ENCODE measurements at places on chromosomes 13 and 19. TPM values are rescaled to one million over a fixed set of nuclear protein-coding genes. Genes with fewer than 3 reads are reported as not detected.

Gene CACNG6
- total RNA-seq: not detected

DNA sequence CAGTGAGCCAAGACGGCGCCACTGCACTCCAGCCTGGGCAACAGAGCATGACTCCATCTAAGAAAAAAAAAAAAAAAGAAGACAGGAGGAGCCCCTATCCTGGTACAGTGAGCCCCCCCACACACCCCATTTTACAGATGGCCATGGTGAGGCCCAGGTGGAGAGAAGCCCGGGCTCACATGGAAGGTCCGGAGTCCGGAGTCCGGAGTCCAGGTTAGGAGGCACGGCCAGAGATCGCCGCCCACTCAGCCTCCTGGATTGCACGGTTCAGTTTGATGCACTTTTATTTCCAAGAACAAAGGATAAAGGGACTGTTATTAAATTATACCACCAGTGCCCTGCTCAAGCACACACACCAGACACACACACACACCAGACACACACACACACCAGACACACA, 11.3 kb upstream of the BTBD2 start:
- DNase-seq: no peak

Gene CYP4F2
- total RNA-seq: not detected

Gene CSNK1G2
- 47.2 TPM for total RNA-seq

GRCh38 chr19:33653684-33654083, 31.9 kb downstream of the CHST8 start:
- DNase-seq: no peak

DNA sequence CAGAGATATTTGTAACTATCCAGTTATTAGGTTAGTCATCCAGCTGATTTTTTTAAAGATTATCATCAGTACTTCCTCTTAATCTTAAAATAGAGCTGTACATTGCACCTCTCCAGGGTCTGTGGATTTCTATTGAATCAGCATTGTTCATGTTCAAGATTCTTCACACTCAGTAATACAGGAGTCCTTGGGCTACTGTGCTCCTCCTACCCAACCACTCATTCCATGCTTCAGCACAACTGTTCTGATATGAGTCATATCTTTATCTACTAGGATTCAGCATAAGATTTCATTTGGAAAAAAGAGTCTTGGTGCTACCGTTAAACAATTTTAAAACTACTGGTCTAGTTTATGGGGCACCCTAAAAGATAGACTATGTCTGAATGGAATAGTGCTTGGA, 357.8 kb downstream of the DCT start:
- DNase-seq: no peak

DNA sequence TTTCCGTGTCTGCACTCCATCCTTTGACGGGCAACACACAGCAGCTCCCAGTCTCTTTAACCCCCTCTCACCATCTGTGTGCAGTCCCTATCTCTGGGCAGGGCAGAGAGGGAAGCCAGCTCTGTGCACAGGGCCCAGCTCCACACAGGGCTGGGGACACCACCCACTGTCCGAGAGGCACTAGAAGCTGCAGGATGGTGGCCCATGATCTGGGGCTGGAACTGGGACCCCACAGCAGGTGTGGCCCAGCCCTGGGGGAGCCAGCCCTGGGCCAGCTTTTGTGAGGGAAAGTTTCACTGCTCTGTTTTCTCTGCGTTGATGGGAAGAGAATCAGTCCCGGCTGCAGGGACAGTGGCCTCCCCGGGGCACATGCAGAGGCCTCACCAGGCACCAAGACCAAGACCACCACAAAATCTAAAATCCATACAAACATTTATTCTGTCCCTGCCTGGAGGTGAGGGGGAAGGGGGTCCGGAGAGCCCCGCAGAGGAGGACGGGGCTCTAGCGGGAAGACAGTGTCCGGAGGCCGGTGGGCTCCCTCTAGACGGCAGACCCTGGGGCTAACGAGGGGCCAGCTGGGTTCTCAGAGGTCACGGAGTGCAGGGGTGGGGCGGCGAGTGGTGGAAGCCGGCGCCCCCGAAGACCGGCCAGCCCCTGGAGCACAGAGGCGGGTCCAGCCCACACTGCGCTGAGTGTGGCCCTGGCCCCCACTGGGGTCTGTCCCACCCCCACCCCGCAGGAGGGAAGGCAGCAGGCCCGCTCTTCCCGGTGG, 2.9 kb upstream of the ATP8B3 start:
- no peak for DNase-seq

DNA sequence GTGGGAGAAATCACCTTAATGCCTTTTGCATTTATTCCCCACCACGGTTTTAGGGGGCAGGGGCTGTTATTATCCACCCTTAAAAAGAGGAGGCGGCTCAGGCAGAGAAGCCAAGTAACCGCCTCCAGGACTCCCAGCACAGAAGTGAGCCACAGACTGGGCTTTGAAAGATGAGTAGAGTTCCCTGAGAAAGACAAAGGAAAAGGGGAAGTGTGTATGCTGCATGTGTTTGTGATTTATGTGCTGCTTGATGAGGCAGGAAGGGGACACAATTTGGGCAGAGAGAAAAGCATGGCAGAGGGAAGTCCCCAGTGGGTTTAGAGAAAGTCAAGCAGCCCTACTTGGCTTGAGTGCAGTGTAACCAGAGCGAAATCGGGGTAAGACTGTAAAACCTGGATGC, 85.0 kb downstream of the DOCK9 start:
- no peak for DNase-seq

Gene IZUMO4
- total RNA-seq: 3.2 TPM

- DNase-seq: no peak
These were observed 56.5 kb downstream of the TDRD3 start for GRCh38 chr13:60453490-60453889.

Gene SLITRK6
- total RNA-seq: not detected

- no peak for DNase-seq
These were observed 3.0 kb upstream of the APC2 start for GRCh38 chr19:1446713-1447481.

Gene FUT3
- total RNA-seq: 0.13 TPM

Gene ZNF443
- total RNA-seq: 4.2 TPM

Gene RGL3
- 117 TPM for total RNA-seq

DNA sequence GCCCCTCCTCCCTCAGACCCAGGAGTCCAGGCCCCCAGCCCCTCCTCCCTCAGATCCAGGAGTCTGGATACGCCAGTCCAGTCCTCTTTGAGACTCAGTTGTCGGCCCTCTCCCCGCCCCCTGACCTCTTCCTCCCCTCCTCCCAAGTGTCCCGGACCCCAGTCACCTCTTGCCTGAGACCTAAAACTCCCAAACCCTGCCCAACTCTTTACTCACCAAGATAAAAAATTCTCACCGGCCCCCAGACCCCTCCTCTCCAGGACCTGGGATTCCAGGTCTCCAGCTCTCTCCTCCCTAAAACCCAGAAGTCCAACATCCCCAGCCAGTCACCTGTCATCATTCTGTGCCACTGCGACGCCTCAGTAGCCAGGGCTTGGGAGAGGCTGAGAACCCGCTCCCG, 1.4 kb upstream of the HSD17B14 start:
- DNase-seq: no peak

Gene ZNF471
- total RNA-seq: 8.8 TPM

- DNase-seq: no peak
These were observed 7.8 kb upstream of the ATP12A start for GRCh38 chr13:24672141-24673132.

DNA sequence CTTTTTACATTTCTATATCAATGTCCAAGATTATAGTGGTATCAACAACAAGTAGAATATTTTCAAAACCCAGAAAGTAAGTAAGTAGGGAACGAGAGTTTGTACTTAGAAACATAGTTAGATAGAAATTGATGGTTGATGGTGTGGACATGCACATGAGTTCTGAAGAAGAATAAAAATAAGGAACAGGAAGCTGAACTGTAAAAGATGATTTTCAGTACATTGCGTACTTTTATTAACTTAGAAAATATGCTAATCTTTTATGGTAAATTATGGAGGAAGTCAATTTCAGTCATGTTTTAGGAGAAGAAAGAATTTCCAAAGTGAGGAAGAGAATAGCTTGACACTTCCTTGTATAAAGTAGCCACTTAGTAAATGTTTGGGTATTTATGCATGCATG, 12.3 kb upstream of the GPR18 start:
- DNase-seq: no peak

GRCh38 chr13:106467427-106468122, 67.9 kb downstream of the EFNB2 start:
- DNase-seq: no peak

GRCh38 chr19:10269333-10270179, 1.4 kb upstream of the ICAM1 start:
- DNase-seq: peak; percentile 81

Gene FXYD1
- total RNA-seq: 15.0 TPM

- no peak for DNase-seq
These were observed 68.4 kb downstream of the HSPH1 start for GRCh38 chr13:31093145-31093885.

DNA sequence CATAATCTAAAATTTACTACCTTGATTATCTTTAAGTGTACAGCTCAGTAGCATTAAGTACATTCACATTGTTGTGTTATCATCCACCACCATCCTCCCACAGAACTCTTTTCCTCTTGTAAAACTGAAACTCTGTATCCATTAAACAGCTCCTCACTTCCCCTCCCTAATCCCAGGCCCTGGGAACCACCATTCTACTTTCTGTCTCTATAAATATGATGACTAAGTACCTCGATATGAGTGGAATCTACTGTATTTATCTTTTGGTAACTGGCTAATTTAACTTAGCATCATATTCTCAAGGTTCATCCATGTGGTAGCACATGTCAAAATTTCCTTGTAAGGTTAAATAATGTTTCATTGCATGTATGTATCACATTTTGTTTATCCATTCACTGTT, 49.0 kb upstream of the POMP start:
- DNase-seq: no peak

Gene RASL11A
- 11.7 TPM for total RNA-seq

Gene KLK14
- not detected for total RNA-seq

DNA sequence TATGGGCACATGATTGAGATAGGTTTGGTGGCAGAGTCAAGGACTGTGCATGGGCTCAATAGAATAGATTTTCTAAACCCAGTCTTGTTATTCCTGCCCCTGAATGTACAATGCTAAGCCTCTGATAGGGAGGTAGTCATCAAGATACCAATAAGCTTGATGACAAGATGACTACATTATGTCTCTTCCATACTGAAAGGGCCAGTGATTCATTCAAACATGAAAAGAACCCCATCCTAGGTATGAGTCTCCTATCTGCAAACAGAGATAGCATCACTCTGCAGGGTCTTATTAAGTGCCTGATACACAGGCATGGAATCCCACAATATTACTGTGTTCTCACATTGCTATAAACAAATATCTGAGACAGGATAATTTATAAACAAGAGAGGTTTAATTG, 40.3 kb upstream of the UFM1 start:
- DNase-seq: no peak

Gene SGCG
- total RNA-seq: not detected

- no peak for DNase-seq
These were observed 8.5 kb upstream of the DOCK9 start for GRCh38 chr13:98986226-98986846.

- no peak for DNase-seq
These were observed 562.1 kb upstream of the PCDH9 start for GRCh38 chr13:67792151-67792676.

Gene GRIN3B
- total RNA-seq: not detected

GRCh38 chr13:110367620-110368019, 60.5 kb downstream of the COL4A2 start:
- no peak for DNase-seq

Gene IL12RB1
- total RNA-seq: not detected

GRCh38 chr19:43446746-43447489, 18.5 kb downstream of the LYPD3 start:
- DNase-seq: peak; percentile 83

GRCh38 chr19:56617531-56617930, 22.4 kb downstream of the ZNF71 start:
- DNase-seq: no peak

- DNase-seq: peak; percentile 77
These were observed 418.9 kb downstream of the KLF12 start for GRCh38 chr13:73715114-73715910.

GRCh38 chr13:21541980-21542379, 62.0 kb downstream of the MICU2 start:
- DNase-seq: no peak

DNA sequence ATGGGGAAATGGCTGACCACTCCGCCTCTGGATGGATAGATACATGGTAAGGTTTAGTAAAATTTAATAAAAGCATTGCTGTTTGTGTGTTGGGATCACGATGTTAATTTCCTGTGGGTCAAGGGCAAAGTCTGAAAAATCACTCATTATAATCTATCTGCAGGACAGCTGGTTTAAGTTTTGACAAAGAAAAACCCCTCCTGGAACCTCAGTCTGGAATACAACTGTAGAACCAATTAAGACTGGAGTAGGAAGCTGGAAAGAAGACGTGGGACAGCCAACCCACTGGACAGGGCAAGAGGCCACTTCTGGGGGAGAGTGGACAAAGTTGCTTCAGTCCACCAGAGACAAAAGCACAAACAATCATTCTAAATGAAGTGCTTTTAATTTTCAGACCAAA, 1.6 kb upstream of the PRKACA start:
- no peak for DNase-seq

DNA sequence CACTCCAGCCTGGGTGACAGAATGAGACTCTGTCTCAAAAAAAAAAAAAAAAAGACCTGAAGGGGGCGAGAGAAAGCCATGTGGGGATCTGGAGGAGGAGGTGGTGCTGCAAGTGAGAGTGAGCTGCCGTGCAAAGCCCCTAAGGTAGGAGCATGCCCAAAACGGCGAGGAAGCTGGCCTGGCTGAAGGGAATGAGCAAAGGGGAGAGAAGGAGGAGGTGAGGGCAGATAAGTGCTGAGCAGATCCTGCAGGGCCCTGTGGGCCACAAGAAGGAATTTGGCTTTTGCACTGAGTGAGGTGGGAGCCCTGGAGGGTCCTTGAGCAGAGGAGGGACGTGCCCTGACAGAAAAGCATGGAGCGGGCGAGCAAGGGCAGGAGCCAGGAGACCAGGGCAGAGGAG, 19.4 kb upstream of the ADGRE5 start:
- no peak for DNase-seq

Gene ZNF382
- total RNA-seq: 30.5 TPM

GRCh38 chr19:40671404-40671803, 19.0 kb downstream of the NUMBL start:
- no peak for DNase-seq

DNA sequence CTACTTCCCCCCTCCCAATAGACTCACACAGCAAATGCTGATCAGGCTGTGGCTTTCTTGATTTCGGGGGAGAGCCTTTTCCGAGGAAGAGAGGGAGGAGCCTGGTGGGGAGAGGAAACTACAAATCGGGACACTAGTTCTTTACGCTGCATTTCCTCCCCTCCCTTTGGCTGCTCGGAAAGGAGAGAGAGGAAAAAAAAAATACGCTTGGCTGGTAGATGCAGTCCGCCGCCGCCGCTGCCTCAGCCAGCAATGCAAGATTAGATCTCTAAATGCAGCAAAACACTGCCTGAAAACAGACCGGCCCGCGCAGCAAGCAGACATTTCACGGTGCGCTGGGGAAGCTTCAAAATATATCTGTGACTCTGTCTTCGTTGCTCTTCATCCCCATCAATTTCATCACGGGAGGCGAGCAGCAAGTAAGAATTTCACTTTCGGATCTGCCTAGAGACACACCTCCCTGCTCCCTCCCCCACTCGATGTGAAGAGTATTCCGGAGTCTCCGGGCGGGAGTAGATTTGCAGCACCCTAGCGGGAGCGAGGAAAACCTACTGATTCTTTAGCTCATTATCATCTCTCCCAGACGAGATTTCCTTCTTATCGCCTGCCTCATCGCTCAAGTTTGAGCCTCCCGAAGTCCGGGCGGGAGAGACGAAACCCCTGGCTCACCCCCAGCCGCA, at the start of gene PCDH17:
Gene PCDH17 (plus strand): TSS at position 149 of the 680 bp plus-strand sequence. CDS start 803 bp downstream, outside the sequence.
- DNase-seq: peak; percentile 12

- DNase-seq: peak; percentile 48
These were observed 203.9 kb downstream of the COL4A1 start for GRCh38 chr13:110103026-110103425.

- DNase-seq: no peak
These were observed 729.0 kb downstream of the FGF9 start for GRCh38 chr13:22399801-22400420.

Data from thyroid gland (tissue), 4 donors.